Ureter (tissue), 1 donor: ENCODE measurements at places on chromosomes 6 and 20.

DNA sequence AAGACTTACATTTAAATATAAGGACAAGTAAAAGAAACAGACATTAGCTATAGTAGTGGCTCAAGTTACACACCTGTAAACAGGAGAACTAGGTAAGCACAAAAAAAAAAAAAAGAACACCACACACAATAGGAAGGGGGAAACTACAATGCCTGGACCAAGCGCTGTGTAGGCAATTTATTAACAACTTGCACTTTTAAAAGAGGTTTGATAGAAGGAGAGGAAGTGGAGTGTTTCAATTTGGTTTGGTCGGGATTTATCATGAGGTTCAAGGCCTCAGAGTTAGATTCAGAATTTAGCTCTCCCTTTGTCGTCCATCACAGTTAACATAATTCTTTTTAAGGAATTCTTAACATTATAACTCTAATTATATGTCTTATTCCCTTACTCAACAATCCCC, 1.1 kb upstream of the USP49 start:
- DNase-seq: no peak

DNA sequence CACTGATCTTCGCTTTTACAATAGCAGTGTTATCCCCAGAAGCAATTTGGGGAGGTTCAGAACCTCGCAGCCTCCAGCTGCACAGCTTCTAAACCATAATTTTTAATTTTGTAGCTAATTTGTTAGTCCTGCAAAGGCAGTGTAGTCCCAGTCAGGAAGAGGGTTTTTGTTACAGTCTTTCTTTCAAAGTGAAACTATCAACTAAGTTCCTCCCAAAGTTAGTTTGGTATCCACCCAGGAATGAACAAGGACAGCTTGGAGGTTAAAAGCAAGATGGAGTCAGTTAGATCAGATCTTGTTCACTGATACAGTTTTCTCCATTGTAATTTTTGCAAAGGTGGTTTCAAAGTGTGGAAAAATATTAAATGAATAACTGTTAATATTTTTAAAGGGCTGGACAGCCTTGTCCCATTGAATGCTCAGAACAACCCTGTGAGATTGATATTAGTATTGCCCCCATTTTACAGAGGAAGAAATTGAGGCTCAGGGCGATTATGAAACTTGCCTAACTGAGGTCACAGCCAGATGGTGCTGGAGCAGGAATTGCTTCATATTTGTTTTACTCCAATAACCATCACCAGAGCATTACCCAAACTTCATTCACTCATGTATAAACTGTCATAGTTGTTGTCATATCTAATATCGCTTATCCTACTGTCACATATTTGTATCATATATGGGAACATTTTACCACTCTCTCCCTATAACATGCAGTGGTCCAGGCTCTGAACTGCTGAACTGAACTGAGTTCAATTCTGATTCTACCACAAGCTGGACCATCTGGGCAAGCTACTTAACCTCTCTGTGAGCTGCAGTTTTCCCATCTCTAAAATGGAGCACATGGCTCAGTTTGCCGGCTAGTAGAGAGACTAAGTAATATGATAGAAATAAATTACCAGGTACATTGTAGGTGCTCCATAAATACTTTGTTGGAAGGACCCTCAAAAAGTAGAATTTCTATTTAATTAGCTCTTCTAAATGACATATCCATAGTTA, 213.8 kb downstream of the BCAS1 start:
- no peak for DNase-seq

- DNase-seq: no peak
These were observed 72.3 kb downstream of the OR2B2 start for GRCh38 chr6:27839626-27840475.

DNA sequence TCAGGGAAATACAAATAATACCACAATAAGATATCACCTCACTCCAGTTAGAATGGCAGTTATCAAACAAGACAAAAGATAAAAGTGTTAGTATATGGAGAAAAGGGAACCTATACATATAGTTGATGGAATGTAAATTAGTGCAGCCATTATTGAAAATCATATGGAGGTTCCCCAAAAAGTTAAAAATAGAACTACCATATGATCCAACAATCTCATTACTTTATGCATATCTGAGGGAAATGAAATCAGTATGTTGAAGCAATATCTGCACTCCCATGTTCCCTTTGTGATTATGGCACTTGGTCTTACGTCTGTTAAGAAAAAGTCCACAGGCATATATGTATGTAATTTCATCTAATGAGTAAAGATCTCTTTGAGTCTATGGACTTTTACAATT, 96.9 kb downstream of the STXBP5 start:
- no peak for DNase-seq

DNA sequence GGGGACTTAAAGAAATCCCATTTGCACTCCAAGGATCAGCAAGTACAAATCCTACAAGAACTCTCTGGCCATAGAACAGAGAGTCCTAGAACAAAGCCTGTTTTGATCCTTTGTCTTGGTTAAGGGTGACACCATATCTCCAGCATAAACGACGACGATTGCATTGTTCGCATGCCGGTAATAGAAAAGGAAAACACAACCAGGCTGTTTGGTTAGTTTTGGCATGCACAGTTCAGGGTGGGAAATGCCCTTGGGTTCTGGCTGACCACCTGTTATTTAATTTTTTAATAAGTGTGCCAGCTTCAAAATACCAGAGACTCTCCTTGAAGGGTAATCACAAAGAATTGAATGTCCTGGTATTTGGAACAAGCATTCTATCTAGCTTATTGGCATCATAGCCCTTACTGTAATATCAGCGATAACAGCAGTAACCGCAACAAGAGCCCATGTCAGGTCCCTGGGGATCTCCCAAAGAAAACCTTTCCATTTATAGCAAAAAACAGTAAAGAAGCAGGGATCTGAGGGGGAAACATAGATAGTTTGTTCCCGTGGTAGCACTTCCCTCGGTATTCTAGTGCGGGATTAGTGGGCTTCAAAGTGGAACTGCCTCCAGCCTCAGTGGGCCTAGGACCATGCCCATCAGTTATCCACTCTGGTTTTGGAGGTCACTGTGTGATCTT, 77.1 kb downstream of the TMEM170B start:
- DNase-seq: no peak

GRCh38 chr20:45329497-45330319, 18.5 kb downstream of the SDC4 start:
- no peak for DNase-seq

- DNase-seq: no peak
These were observed 5.1 kb downstream of the CCR6 start for GRCh38 chr6:167127785-167128531.

DNA sequence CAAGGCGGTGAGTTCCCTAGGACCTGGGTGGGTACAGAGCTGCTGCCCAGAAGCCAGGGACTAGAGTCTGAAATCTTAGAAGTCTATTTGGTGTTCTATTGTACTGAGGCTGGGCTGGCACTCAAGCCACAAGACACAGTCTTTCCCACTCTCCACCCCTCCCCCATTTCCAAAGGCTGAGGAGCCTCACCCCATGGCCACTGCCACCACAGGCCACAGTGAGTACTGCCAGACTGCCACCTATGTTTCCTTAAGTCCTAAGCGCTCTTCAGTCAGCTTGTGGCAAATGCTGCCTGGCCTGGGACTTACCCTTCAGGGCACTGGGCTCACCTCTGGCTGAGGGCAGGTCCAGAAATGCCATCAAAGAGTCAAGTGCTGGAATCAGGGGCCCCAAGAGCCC, 469.3 kb downstream of the HAO1 start:
- DNase-seq: no peak

GRCh38 chr6:167660944-167661551, 165.7 kb upstream of the AFDN start:
- DNase-seq: no peak
